ENCODE measurements at places on chromosomes 3 and 15. TPM values are rescaled to one million over a fixed set of nuclear protein-coding genes. Genes with fewer than 3 reads are reported as not detected.
A peak's percentile ranks its signal among the peaks of the same experiment; 100 is the strongest.

The RIOX2 gene
- 10.4 TPM for total RNA-seq

The GPX1 gene
- 70.8 TPM for total RNA-seq

The ARGFX gene
- total RNA-seq, result not detected

The CCDC13 gene
- not detected for total RNA-seq

The LAMB2 gene
- 75.4 TPM for total RNA-seq

The SLC41A3 gene
- total RNA-seq, result 24.9 TPM

The MBNL1 gene
- total RNA-seq, result 9.8 TPM

The CDC25A gene
- total RNA-seq, result 51.8 TPM

The GPR149 gene
- total RNA-seq, result not detected

The CPLX3 gene
- not detected for total RNA-seq

DNA sequence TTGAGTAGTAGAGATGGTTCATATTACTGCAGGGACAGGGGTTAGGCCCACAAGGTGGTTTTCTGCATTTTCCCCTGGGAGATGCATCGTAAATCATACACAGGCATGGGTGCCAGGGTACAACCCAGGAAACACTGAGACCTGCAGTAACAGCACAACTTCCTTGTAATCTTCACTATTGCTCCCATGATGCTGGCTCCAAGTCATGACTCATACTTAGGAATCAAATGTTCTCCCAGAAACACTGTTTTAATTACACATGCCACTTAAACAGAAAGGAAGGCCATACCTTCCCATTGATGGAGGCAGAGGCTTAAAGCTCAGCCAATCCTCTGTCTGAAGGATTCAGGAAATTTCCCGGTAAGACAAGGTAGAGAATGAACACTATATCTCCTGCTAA is 106.5 kb downstream of the ERC2 start:
- DNase-seq, result no peak

- DNase-seq, result no peak
Measured at GRCh38 chr15:84907731-84908130, 23.3 kb downstream of the SLC28A1 start.

- peak; percentile 19 for DNase-seq
Measured at GRCh38 chr3:53842436-53843194, 3.6 kb downstream of the CHDH start.

- DNase-seq, result no peak
Measured at GRCh38 chr3:183554377-183554776, 1.1 kb downstream of the KLHL6 start.

DNA sequence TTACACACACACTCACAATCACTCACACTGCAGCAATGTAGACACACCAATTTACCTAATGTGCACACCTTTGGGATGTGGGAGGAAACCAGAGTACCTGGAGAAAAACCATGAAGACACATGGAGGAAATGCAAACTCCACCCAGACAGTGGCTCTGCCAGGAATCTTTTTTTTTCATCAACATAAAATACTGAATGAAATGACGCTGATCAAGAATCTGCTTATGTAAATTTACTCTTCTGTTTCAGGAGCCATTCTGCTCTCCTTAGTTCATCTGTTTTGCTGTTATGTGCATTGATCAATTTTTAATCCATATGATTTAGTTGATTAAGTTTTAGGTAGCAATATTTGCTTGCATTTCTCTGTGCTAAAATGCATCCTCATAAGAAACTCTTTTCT is 414.2 kb upstream of the CCDC54 start:
- DNase-seq, result no peak

DNA sequence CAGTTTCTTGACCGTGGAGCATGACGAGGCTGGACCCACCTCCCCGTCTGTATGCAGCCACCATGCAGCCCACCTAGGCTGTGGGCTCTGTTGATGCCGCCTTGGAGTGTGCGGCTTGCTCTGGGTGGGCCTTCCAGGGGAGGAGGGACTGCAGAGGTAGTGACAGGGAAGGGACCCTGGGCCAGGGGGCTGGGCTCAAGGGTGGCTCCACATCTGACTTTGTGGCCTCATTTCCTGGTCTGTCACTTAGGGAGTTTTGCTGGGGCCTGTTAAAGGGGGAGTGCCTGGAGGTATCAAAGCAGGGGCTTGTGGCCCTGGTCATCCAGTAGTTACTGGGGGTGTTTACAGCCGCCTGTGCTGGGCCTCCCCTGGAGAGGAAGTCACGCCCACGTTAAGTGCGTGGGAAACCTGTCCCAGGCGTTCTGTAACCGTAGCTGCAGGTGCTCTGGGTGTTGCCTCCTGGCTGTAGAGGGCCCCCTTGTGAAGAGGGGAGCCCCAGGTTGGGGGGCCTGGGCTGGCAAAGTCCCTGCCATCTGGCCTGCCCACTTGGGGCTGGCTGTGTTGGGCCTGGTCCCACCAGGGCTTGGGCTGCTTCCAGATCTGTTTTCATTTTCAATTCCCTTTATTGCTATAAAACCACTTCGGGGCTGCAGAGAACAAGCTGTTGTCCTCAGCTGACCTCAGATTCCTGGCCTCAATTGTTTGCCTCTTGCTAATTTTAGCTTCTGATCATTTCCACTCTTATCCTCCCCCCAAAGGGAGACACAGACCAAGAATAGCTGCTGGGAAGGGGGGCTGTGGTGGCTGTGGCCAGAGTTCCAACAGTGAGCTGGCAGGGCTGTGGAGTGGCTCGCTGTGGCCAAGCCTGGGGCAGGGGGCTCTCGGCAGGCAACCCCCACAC is 26.5 kb downstream of the KLF13 start:
- no peak for DNase-seq

- DNase-seq, result no peak
Measured at GRCh38 chr15:71080705-71081104, 34.6 kb upstream of the THSD4 start.

- DNase-seq, result no peak
Measured at GRCh38 chr3:186511245-186511644, 32.9 kb downstream of the CRYGS start.

DNA sequence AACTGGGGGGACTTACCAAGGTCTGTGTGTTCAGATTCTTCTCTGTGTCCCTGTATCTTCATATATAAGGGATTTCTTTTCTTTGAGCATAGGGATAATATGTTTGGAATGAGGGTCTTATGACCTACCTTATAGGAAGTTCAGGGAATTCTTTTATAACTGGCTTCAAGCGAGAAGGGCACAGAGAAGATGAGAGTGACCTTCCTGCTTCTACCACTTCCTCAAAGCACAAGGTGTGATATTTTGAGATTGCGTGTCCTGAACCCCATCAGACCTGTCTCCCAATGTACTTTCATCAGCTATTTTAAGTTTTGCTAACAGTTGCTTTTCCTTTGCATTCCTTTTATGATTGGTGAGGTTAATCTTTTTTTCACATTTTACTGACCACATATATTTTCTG is 3.1 kb upstream of the PSMD6 start:
- DNase-seq, result no peak

GRCh38 chr15:81966631-81967030 is 79.2 kb downstream of the MEX3B start:
- DNase-seq, result no peak

DNA sequence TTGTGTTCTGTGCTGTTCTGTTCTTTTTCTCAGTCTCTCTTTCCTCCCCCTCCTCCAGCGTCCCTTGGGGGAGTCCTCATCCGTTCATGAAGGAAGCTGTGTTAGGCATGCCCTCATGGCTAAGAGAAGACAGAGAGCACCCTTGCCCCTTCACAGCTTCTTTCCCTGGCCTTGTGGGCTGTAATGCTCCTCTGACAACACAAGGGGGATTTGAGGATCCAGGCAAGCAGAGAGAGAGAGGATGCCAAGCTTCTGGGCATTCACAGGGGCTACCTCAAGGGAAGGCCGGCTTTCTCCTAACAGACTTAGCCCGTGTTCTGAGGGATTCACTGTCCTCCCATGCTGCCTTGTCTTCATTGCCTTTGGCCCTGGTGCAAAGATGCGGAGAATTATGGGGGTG is 389.5 kb downstream of the LRTM1 start:
- DNase-seq, result peak; percentile 51

DNA sequence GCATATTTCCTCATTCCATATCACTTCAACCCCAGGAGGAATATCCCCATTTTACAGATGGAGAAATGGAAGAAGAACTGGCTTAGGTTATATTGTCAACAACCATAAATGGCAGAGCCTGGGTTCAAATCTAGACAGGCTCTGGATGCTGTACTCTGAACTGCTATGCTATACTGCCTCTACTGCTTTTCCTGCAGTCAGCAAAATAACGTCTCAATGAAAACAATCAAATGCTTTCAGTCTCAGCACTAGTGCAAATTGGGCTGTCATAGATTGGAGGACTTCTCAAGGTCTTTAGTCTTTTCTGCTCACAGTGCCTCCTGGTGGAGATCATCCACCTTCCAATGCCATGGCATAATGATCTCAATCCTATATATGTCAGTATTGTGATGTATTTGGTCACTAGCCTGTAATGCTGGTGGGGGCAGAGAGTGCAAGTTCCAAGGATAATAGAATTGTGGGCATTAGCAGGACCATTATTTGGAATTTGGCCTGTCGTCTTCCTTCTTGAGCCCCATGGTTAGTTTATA is 285.0 kb downstream of the CLSTN2 start:
- no peak for DNase-seq

DNA sequence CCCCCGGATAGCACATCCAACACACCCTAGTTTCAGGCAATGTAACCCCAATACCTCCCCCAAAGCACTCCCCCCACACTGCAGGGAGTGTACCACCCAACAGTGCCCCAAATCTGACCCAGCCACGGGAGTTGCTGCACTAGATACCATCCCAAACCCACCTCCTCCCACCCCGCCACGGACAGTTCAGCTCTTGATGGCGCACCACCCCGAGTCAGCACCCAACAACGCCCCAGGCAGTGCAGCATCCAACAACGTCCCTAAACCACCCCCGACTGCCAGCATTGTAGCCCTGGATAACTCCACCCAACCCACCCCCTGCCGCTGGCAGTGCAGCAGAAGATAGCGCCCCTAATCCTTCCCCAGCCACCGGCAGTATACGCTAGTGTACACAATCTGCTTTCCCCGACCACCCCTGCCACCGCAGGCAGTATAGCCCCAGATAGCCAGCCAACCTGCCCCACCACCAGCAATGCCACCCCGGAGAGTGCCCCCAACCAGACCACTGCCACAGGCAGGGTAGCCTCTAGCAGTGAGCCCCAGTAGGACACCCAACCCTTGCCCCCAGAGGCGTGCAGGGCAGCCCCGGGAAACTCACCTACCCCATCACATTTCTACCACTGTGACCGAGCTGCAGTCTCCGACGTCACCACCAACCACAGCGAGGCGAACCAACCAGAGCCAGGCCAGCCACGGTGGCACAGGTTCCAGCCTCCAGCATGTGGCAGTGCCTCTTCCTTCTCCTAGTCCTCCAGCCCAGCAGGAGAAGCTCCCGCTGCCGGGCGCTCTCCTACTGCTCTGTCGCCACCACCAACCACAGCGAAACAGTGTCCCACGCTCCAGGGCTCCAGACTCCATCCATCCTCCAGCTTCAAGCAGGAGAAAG is 178.1 kb downstream of the POTEB3 start:
- no peak for DNase-seq

DNA sequence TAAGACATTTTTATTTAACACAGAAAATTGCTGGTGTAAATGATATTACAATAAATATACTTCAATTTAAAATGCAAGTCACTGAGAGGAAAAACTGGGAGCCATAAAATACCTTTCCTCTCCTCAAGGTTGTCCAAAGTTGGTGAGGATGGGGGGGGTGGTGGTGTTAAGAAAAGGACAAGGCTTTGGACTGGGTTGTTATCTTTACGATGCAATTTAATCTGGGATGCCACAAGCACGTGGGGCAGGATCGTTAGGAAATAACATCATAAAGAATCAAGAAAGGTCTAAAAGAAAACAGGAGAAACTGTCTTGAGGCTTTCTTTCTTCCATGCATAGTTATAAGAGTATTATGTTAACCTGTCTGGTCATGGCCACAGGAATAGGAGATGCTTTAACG is 66.9 kb downstream of the NMNAT3 start:
- no peak for DNase-seq

DNA sequence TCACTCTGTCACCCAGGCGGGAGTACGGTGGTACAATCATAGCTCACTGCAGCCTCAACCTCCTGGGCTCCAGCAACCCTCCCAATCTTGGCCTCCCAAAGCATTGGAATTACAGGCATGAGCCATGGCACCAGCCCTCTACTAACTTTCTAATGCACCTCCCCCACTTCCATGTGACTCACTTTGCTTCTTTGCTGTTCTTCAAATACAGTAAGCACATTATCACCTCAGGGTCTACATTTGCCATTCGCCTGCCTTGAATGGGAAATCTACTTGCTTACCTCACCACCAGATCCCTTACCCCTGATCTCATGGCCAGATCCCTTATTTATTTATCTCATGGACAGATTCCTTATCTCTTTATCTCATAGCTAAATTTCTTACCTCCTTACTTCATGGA is 235.3 kb downstream of the KCNMB2 start:
- no peak for DNase-seq

DNA sequence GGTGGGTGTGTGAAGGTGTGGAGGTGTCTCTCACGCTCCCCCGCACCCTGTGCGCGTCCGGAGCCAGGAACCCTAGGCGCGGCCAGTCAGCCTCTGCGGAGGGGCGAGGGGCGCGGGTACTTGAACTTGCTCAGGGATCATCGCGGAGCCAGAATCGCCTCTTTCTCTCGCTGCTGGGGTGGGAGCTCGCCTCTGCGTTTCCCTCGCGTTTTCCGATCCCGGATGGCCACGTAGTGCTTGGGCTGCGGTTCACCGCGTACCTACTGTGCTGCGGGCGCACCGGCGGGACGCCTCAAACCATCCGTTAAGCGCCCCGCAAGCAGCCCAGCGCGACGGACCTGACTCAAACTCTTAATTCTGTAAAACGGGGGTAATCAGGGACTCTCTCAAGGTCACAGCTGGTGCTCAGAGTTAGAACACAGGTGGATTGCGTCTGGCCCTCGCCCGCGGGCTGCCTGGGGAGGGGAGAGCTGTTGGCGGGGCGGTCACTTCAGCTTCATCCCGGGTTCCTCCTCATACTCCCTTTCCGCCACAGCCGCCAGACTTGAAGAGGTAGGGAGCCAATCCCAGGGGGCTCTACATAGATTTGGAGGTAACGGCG is 686 bp downstream of the MYRIP start:
- peak; percentile 37 for DNase-seq

DNA sequence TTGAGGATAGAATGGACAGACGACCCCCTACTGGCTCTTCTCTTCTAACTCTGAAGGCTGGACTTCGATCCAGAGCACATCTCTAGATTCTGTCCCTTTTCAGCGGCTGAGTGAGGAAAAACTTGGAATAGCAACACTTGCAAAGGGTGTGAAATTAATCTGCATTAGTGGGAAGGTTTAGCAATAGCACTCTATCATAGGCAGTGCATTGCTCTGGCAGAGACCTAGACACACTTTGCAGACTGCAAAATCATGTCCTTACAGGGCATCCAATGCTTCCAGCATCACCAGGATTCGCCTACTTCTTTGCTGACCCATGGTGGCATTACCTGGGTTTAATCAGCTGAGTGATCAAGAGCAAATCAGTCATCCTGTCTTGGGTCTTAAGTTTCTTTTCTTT is 43.1 kb downstream of the DAPK2 start:
- DNase-seq, result no peak

DNA sequence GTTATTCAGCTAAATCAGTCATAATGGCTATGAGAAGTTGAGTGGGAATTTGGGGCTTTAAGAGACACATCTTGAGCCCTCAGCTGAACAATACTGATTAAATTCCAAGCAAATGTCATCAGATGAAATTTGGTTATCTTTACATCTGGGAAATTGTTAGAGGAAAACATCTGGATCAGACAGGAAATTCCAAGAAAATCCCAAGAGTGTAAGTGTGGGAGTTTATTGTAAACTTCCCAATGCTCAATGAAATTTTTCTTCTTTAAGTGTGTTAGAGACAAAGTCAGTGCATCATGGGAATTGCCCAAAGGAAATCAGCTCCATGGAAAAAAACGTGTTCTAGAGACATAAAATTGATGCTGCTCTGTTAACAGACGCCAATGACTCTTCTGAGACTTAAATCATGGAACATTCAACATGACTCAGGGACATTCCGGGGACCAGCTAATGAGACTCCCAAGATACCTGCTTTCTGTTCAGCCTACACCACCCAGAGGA is 19.8 kb upstream of the DCLK3 start:
- DNase-seq, result no peak

Measured in neural progenitor cell (in vitro differentiated cells).